ENCODE measurements at places on chromosomes 16 and 17. TPM values are rescaled to one million over a fixed set of nuclear protein-coding genes. Genes with fewer than 3 reads are reported as not detected.

The IGF2BP1 gene
- 0.04 TPM for total RNA-seq

The UMOD gene
- not detected for total RNA-seq

The BPTF gene
- total RNA-seq: 50.2 TPM

The RASD1 gene
- 8.1 TPM for total RNA-seq

The KCNJ12 gene
- 3.9 TPM for total RNA-seq

The HSD17B1 gene
- total RNA-seq: 3.0 TPM

The NAGS gene
- 1.7 TPM for total RNA-seq

The KRTAP16-1 gene
- not detected for total RNA-seq

The ESRP2 gene
- 0.32 TPM for total RNA-seq

The RAB26 gene
- 1.2 TPM for total RNA-seq

The PRR14 gene
- 50.2 TPM for total RNA-seq

The PLLP gene
- total RNA-seq: 10.0 TPM

The THRA gene
- total RNA-seq: 39.2 TPM

The MT1F gene
- total RNA-seq: 51.1 TPM

The TCAP gene
- total RNA-seq: 2.6 TPM

- DNase-seq: no peak
Measured at GRCh38 chr17:83085103-83085502, 5.7 kb downstream of the METRNL start.

DNA sequence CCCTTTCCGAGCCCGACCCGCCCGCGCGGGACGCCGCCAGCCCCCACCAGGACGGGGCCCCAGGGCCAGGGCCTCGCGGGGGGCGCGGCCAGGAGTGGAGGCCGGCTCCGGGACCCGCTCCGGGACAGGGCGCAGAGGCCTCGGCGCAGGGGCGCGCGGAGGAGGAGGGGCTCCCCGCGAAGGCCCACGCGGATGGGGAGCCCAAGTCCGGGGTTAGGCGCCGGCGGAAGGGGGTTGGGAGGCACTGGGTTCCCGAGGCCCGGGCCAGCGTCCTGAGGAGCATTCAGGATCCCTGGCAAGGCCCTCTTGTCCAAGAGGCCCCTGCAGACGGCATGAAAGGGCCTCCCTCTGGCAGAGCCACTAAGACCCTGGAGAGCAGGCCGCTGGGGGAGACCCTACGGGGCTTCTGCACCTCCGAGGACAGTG lies 57.8 kb upstream of the CIBAR2 start:
- no peak for DNase-seq

DNA sequence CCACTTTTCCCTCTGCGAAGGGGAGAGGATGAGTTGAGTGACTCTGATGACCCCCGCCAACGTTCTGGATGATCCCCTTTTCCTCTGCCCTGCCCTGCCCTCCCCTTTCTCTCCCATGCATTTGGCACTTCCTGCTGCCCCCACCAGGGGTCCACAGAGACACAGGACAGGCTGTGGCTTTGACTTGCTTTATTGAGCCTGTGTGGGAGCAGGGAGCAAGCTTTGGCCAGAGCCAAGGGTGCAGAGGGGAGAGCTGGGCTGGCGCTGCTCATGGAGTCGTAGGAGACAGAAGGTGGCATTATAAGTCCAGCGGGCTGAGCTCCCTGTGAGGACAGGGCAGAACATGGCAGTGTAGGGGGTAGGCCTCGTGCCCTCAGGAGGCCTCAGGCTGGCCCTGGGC lies 1.6 kb downstream of the PPY start:
- DNase-seq: no peak

- DNase-seq: no peak
Measured at GRCh38 chr16:85027958-85028684, 526 bp downstream of the KIAA0513 start.

DNA sequence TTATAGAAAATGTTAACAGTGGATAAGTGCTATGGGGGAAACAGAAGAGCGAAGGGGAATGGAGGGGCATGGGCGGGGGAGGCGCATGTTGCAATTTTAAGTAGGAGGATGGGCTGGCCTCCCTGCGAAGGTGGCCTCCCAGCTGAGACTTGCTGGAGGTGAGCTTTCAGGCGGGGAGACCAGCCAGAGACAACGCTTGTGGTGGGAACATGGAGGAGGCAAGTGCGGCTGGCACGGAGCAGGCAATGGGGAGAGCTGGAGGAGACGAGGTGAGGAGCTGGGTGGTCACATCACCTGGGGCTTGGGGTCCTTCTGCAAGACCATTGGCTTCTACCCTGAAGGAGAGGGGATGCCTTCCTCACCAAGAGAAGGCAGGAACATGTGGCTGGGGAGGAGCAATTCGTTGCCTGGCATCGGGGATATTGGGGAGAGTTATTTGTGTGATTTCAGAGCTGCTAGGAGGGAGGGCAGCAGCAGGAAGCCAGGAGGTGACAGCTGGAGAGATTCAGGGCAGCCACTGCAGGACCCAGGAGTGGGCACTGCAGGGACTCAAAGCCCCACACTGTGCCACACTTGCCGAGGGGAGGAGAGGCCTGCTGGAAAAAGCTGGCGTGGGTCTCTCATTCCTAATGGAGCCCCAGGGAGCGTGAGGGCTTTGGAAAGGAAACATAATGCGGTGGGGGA lies 34.4 kb downstream of the PMFBP1 start:
- no peak for DNase-seq

- no peak for DNase-seq
Measured at GRCh38 chr16:27514806-27515205, 34.9 kb downstream of the GTF3C1 start.

- no peak for DNase-seq
Measured at GRCh38 chr17:17203173-17203730, 2.9 kb downstream of the PLD6 start.

- no peak for DNase-seq
Measured at GRCh38 chr17:15891318-15891717, 53.6 kb upstream of the ADORA2B start.

GRCh38 chr17:3891626-3892094 lies 1.2 kb downstream of the CAMKK1 start:
- DNase-seq: no peak

DNA sequence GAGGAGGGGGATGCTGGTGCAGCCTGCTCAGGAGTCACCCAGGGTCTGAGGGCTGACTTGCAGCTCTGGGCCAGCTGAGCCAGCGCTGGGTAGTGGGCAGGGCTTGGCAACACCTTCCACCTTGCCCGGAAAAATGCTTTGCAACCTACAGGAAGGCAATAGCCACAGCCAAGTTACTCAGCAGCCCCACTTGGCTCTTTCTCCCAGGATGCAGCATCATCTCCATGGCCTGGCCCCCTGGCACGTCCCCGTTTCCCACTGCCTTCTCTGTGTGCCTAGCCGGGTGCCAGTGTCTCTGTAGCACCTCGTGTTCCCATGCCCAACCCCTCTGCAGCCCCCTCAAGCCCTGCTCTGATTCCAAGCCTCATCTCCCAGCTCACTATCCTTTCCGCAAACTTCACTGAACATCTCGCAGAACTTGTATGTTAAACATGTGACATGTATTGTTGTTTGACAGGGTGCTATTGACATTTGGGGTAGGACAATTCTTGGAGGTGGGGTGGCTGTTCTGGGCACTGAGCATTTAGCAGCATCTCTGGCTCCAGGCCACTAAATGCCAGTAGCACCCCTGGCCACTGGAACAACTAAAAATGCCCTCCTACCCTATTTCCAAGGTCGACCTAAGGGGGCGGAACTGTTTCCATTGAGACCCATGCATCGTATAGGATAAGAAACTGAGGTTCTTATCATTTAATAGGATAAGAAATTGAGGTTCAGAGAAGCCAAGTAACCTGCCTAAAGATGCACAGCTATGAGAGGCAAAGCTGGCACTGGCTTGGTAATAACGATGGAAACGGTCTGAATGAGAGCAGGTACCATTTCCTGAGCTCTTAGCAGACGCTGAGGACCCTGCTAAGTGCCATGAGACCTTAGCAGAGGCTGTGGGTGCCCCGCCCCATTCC lies 12.2 kb downstream of the DEXI start:
- no peak for DNase-seq

DNA sequence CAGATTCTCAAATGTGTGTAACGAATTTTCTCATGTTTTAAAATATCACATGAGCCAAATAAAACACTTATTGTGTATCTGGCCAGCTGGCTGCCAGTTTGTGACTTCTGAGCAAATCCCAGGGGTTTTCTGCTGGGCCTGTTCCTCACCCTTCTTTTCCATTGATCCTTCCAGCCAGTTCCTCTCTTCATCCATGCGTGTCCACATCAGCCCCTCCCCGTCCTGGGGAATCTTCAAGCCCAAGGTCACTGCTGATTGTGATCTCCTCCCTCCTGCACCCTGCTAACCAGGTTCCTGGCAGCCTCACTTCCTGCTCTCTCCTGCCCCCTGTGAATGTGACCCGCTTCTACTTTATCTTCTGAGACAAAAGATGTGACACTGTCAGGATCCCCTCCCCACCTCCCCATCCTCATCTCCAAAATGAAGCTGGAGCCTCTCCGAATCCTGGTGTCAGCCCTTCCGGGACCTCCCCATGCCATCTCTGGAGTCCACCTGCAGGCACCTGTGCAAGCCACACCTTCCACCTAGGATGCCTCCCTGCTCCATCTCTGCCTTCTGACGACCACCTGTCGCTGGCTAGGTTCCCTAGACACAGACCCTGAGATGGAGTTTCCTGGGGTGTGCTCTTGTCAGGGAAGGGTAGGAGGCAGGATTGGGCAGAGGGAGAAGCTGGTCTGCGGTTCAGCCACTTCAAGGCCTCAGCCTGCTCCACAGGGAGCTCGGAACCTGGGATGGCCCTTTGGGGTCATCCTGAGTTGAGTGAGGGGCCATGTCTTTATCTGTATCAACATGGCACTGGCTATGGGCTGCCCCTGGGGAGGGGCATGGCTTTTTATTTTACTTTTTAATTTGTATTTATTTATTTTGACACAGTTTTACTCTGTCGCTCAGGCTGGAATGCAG lies 205.1 kb downstream of the KATNIP start:
- DNase-seq: no peak

GRCh38 chr16:1985466-1986150 lies 1.6 kb downstream of the GFER start:
- no peak for DNase-seq

DNA sequence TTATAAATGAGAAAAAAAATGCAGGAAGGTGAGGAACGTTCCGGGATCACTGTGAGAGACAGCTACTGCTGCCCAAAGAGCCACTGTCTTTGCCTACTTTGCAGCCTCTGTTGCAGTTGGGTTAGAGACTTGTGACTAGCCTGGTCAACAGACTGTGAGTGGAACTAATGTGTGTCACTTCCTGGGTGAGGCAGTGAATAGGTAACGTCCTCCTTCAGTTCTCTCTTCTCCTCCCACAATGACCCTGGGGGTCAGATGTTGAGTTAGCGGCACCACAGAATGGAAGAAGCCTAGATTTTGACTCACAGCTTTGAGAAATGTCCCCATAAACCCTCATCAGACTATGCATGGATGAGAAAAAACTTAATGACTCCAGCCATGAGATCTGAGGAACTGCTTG lies 5.2 kb downstream of the C16orf46 start:
- DNase-seq: no peak

- DNase-seq: no peak
Measured at GRCh38 chr17:6048486-6048885, 21.7 kb upstream of the WSCD1 start.

DNA sequence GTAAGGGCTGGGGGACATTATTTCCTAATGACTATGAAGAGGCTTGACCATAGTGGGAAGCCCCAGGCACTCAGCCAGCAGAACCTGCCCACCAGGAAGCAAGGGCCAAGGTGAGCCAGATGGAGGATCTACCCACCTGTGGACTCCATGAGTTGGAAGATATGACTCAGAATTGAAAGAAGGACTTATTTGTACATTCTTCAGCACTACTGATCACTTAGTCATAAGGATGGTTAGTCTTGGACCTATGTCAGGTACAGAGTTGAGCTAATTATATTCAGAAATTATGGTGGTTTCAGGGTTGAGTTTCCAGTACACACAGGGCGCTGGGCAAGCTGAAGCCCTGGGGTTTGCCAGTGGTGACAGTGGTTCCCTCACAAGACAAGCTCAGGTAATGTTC lies 24.0 kb upstream of the GRIN2A start:
- DNase-seq: no peak

- DNase-seq: peak; percentile 39
Measured at GRCh38 chr17:30236766-30237165, 1.3 kb upstream of the SLC6A4 start.

GRCh38 chr17:70310221-70310672 lies 140.9 kb downstream of the KCNJ2 start:
- no peak for DNase-seq

DNA sequence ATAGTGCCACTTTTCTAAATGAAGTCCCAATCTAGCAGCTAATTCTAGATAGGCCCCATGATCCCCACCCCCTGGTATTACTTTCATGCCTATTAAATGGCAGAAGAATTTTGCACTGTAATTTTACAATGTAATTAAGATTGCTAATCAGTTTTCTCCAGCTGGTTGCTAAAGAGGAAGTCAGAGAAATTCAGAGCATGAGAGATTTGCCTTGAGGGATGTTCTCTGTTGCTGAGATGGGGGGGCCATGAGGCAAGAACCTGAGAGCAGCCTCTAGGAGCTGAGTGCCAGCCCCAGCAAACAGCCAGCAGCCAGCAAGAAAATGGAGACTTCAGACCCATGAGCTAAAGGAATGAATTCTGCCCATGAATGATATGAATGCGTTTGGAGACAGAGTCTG lies 38.9 kb downstream of the SHCBP1 start:
- DNase-seq: no peak

DNA sequence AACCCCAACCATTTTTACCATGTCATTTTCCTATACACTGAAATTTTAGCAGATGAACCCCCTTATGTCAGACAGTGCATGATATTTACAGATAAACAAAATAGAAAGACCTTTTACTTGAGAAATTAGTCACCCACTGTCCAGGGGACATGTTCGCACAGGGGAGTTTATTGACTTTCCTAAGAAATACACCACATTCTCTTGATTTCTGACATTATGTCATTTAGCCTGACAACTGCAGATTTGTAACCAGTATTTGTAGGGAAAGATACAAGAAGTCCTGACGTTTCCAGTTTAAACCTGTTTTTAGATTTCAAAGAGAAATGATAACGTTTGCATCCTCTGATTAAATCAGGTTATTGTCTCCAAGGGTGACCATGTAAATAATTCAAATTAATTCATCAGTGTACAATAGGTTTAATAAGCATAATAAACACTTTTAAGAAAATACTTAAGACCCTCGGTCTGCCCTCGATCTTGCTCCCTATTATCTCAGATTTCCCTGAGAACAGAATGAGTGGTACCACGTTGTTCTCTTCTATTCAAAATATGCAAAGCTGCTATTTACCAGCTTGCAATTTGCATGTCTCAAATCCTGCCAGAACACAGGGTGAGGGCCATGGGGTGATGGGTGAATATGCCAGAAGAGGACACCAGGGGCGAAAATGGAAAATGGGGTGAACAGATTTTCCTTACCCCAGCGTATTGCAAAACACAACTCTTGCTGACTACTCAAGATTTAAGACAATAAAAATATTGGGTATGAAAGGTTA lies 2.1 kb upstream of the LYRM9 start:
- no peak for DNase-seq

GRCh38 chr17:385178-385835 lies 32.7 kb upstream of the RPH3AL start:
- DNase-seq: peak; percentile 61

- no peak for DNase-seq
Measured at GRCh38 chr17:35238821-35239220, 4.1 kb upstream of the SLFN5 start.

DNA sequence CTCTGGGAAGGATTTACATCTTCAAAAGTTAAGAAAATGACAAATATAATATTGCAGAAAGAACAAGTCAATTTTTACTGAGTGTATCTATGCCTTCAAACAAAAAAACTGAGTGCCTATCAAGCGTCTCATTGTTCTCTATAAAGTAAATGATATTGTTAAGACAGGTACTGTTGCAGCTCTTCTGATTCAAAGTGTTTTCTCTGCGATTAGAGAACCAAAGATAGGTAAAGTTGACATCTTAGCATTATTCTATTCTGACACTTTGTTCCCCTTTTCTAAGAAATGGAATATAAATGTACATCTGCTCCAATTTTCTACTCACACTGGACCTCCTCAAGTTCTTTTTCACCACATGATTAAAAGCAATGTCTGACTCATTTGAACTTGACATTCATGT lies 1317.7 kb downstream of the CDH11 start:
- no peak for DNase-seq

All from adrenal gland (tissue), 19 donors.